ENCODE measurements at places on chromosomes 5 and 9.
A peak's percentile ranks its signal among the peaks of the same experiment; 100 is the strongest.

DNA sequence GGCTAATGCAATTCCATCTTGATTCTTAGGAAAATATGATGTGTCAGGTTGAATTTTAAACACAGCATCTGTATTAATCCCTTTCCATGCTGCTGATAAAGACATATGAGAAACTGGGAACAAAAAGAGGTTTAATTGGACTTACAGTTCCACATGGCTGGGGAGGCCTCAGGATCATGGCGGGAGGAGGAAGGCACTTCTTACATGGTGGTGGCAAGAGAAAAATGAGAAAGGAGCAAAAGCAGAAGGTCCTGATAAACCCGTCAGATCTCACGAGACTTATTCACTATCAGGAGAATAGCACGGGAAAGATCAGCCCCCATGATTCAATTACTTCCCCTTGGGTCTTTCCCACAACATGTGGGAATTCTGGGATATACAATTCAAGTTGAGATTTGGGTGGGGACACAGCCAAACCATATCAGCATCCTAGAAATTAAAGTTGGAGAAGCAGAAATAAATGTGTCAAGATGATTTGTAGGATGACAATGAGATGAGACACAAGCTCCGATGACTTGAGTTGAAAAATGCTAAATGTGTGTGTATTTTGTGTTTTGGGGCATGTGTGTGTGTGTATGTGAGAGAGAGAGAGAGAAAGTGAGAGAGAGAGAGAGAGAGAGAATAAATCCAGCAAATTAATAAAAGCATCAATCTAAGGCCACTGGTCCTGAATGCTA lies 48.5 kb upstream of the ANKRD55 start:
- DNase-seq, result no peak

GRCh38 chr5:16529306-16529705 lies 63.7 kb upstream of the ZNF622 start:
- DNase-seq, result no peak

- DNase-seq, result no peak
Observed at GRCh38 chr9:111965566-111966019, 69.0 kb downstream of the UGCG start.

- no peak for DNase-seq
Observed at GRCh38 chr5:153623751-153624450, 133.4 kb downstream of the GRIA1 start.

GRCh38 chr9:118414676-118415075 lies 710.5 kb downstream of the TLR4 start:
- no peak for DNase-seq

DNA sequence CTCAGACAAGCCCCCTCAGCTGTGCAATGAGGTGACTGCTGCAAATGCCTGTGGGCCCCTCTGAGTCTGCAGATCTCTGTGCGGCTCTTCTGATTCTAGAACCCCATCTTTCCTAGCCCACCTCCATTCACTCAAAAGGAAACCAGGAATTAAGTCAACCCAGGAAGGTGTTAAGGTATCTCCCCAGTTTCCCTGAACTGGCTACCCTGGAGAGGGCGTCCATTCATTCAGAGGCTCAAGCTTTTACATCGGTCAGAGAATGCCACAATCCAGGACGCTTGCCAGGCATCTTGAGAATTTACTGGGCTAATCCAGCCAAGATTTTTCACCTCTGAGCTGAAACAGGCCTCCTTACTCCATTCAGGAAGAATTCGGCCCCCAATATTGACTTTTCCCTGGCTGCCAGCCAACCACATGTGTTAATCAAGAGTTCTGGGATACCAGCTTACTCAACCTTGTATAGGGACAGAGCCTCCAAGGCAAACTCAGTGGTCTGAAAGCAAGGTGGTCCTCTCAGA lies 889 bp upstream of the ADAMTS12 start:
- no peak for DNase-seq

GRCh38 chr5:39432696-39433530 lies 8.1 kb upstream of the DAB2 start:
- DNase-seq, result no peak

DNA sequence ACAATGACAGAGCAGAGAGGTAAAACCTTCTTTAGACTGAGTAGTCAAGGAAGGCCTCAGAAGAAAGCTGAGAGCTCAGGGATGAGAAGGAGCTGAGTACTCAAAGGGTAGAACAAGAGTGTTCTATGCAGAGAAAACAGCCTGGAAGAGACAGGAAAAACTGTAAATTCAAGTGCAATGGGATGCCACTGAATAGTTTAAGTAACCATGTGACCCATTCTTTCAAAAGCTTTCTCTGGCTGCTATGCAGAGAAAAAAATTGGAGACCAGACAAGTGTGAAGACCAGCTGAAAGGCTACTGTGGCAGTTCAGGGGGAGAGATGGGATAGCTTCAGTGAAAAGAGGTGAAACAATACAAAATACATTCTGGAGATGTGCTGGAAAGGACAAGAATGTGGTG lies 61.3 kb upstream of the RNF38 start:
- DNase-seq, result no peak

DNA sequence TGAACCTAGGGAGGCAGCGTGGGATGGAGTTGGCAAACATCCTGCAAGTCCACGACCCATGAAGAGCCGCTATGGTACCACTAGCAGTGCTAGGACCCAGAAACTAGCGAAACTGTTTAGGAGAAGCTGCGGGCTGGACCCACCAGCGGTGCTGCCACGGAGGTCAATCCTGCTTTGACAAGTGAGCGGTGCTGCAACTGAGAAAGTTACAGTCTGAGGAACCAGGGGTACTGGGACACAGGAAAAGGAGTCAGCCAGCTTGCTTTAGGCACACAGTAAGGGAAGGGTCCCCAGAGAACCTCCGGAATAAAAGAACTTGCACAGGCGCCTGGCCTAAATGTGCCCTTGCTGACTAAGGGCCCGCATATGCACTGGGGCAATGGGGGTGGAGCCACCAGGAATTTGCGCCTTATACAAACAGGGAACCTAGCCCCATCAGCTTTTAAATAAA lies 23.6 kb upstream of the ANXA2R start:
- no peak for DNase-seq

DNA sequence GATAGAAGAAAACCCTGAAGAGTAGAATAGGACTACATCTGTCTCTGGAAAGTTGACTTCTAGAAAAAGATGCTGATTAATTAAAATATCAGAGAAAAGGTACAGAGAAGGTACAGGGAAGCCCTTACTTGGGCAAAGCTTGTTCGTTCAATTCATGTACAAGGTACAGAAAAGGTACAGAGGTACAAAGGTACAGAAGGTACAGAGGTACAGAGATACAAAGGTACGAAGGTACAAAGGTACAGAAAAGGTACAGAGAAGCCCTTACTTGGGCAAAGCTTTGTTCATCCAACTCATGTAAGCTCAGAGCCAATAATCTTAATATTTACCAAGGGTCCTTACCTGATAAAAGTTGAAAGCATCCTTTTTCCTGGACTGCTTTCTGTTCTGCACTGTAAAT lies 182.3 kb downstream of the PCSK1 start:
- DNase-seq, result no peak

- DNase-seq, result no peak
Observed at GRCh38 chr5:121630402-121630801, 221.3 kb upstream of the FTMT start.

- DNase-seq, result no peak
Observed at GRCh38 chr5:80784451-80784850, 129.7 kb upstream of the DHFR start.

GRCh38 chr5:134595458-134595838 lies 37.2 kb downstream of the SAR1B start:
- DNase-seq, result no peak

- no peak for DNase-seq
Observed at GRCh38 chr9:33112094-33112493, 35.6 kb upstream of the SMU1 start.

GRCh38 chr5:13814301-13814700 lies 130.2 kb downstream of the DNAH5 start:
- no peak for DNase-seq

GRCh38 chr5:58849921-58850667 lies 267.2 kb downstream of the RAB3C start:
- no peak for DNase-seq

DNA sequence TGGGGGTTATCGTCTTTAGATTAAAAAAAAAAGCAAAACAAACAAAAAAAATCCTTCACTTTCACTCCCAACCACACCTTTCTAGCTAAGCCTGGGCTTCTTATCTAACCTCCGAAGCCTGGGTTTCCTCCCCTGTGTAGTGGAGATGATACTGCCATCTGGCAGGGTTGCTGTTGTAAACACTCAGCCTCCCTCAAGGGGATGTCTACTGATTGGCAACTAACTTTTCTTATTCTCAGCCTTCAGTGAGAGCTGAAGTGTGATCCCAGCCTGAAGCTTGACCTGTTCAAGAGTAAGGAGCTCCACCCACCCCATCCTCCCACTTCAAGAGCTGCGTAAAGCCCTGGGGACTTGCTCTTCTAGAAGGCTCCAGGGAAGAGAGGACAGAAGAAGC lies 21.5 kb upstream of the WWC1 start:
- no peak for DNase-seq

- DNase-seq, result peak; percentile 63
Observed at GRCh38 chr5:149831492-149831891, 101.4 kb downstream of the PPARGC1B start.

DNA sequence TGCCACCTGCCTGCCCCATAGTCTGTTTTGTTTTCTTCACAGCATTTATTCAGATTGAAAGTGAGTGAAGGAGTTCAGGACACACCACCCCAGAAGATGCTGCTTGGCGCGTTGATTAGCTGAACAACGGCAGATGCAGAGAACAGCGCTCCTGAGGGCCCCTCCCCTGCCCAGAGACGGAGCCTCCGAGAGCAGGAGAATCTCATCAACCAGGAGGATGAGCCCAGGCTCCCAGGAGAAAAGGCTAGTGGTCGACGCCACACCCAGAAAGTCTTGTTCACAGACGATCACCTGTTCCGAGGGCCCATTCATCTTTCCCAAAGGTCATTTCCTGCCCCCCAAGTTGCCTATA lies 180.4 kb upstream of the PPP1R26 start:
- DNase-seq, result no peak

- no peak for DNase-seq
Observed at GRCh38 chr5:179114756-179115155, 54.6 kb downstream of the ZNF354C start.

- no peak for DNase-seq
Observed at GRCh38 chr9:98806394-98807035, 955 bp upstream of the GALNT12 start.

DNA sequence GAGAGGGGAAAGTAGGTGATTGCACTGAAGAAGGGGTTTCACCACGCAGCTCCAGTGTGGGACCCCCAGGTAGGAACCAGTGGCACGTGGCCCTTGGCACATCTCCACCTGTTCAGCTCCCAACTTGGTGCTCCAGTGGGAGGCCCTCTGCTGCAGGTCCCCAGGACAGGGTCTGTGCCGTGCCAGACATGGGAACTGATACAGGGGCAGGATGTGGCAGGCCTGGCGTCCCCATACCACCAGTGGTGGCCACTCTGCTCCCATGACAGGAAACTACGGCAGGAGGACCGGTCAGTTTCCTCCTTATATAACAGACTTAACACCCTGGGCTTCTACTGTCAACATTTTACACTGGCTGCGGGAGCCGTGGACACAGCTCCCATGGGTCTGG lies 67.3 kb downstream of the PSMB7 start:
- DNase-seq, result no peak

DNA sequence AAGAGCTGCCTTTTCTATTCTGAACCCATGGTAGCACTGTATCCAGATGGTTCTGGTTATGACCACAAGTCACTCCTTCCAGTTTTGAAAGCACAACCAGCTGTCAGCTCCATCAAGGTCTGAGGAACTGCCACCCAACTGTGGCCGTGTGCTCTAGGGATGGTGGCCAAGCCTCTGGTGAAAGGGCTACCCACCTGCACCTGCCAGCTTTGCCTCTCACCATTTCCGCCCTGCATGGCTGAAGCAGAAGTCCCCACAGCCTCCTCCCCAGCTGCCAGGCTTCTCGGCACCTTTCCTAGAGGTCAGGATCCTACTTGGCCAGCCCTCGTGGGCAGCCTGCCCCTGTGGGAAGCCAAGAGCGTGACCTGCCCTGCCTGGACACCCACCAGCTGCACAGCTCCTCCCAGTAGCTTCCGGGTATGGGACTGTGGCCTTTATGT lies 16.8 kb downstream of the SEMA5A start:
- DNase-seq, result no peak

- no peak for DNase-seq
Observed at GRCh38 chr5:78779262-78779661, 130.7 kb upstream of the LHFPL2 start.

DNA sequence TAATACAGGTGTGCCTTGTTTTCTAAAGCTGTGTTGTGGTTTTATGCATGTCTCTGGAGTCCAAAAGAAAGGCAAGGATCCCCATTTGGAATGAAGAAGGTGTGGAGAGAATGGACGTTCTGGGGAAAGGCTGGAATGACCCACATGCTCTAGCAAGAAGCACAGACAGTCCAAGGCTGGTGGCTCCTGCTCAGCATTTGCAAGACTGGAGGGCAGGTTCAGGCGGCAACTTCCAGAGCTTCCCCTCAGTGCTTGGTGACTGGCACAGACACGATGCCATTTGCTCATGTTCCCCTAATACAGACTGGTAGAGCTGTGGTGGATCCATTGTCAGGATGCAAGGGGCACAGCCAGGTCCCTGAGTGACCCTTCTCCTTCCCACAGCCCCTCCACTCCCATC lies 8.2 kb downstream of the SLC22A4 start:
- no peak for DNase-seq

DNA sequence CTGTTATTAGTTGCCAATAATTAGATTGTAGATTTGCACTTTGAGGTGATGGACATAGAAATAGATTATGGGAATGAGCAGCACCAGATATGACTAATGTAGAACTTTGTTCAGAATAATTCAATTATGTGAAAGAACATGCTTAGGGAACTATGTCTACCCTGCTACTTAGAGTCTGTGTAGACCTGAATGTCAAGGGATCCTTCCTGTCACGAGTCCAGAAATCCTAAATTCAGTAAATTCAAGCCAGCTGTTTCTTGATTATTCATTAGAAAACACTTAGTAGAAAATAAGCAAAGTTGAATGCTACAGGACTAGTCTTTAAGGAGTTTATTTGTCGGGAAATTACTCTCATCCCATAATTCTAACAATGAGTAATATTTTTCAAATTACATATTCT lies 887.3 kb upstream of the SEMA6A start:
- DNase-seq, result no peak

DNA sequence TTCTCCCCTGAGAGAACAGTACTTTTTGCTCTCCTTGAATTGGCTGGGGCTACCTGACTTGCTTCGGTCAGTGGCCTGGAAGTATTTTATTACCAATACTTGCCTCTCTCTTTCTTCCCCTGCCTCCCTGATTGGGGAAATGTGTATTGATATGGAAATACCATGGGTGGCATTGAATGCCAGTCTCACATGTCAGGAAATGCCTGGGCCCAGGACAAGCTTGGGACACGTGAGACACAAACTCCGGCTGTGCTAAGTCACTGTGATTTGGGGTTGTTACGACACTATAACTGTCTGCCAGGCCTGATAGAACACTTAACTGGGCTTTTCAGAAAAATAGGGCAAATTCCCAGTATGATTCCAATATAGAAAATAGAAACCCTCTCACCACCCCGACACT lies 238.3 kb downstream of the GADD45G start:
- no peak for DNase-seq

DNA sequence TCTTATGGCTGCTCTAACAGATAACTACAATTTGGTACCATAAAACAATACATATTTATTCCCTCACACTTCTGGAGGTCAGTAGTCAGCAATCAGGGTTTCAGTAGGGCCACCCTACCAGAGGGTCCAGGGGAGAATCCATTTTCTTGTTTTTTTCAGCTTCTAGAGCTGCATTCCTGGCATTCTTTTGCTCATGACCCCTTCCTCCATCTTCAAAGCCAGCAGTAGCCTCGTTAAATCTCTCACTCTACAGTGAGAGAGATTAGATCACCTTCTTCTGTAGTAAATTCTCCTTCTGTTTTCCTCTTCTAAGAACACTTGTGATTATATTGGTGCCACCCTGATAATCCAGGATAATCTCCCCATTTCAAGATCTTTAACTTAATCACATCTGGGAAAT lies 187.4 kb downstream of the RFK start:
- no peak for DNase-seq

Measured in activated CD4-positive, alpha-beta T cell treated with anti-CD3 and anti-CD28 coated beads for 48 hours (primary cell).